ENCODE measurements at places on chromosomes 5 and 9.
A peak's percentile ranks its signal among the peaks of the same experiment; 100 is the strongest.

- DNase-seq, result no peak
These were observed 21.0 kb downstream of the ESM1 start for GRCh38 chr5:54964405-54964804.

DNA sequence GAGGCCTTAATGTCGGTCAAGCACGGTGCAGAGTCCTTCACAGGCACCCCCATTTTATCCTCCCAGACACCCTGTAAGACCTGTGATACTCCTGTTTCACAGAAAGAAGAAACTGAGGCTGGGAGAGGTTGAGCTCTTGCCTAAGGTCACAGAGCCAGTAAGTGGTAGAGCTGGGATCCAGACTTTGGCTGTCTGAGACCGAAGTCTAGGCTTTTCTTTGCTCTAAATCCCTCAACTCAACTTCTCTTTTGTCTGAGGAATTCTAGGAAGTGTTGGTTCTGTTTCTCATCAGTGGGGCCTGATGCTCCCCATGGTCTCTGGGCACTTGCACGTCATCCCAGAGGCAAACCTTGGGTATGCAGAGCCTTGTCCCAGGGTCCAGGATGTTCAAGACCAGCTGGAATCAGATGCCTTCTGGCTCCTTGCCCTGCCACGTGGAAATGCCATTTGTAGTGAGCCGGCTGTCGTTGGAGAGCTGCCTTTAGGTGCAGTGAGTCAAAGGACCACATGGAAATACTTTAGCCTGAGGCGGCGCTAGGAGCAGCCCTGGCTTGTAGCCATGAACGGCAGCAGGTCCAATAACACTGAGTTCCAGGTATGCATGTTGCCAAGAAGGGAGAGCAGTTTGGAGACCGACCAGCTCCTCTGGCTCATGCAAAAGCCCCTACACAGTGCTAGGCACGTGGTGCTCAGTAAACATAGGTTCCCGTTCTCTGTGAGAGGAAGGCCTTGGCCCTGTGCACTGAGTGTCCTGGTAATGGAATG, 9.2 kb downstream of the DCANP1 start:
- DNase-seq, result no peak

- DNase-seq, result no peak
These were observed 16.4 kb downstream of the TARS1 start for GRCh38 chr5:33457126-33457525.

DNA sequence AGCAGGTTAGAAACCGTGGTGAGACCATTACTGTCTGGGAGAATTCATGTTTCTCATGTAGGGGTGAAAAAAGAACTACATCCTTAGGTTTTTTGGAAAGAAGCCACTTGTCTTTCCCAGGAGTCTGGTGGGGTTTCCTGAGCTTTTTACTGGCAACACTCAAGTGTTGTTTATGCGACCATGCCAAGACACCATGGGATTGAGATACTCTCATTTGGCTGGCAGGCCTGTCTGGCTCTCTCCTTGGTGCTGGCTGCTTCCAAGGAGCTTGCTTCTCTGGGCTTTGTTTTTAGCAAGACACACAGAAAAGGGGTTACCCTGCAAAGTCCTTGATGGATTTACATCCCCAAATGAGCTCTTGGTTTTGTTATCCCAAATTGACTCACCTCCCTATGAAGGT, 80.9 kb upstream of the ISL1 start:
- no peak for DNase-seq

DNA sequence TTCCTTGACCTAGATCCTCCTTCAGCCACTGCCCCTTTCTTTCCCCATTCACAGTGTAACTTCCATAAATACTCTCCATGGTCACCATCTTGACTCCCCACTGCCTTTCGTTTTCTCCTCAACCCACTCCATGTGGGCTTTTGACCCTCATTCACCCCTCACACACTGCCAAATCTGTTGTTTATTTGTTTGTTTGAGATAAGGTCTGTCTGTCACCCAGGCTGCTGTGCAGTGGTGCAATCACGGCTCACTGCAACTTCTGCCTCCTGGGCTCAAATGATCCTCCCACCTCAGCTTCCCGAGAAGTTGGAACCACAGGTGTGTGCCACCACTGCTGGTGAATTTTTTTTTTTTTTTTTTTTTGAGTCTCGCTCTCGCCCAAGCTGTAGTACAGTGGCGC, 162.9 kb downstream of the FGF1 start:
- DNase-seq, result no peak

- no peak for DNase-seq
These were observed 152.8 kb upstream of the TAS2R1 start for GRCh38 chr5:9782826-9783560.

DNA sequence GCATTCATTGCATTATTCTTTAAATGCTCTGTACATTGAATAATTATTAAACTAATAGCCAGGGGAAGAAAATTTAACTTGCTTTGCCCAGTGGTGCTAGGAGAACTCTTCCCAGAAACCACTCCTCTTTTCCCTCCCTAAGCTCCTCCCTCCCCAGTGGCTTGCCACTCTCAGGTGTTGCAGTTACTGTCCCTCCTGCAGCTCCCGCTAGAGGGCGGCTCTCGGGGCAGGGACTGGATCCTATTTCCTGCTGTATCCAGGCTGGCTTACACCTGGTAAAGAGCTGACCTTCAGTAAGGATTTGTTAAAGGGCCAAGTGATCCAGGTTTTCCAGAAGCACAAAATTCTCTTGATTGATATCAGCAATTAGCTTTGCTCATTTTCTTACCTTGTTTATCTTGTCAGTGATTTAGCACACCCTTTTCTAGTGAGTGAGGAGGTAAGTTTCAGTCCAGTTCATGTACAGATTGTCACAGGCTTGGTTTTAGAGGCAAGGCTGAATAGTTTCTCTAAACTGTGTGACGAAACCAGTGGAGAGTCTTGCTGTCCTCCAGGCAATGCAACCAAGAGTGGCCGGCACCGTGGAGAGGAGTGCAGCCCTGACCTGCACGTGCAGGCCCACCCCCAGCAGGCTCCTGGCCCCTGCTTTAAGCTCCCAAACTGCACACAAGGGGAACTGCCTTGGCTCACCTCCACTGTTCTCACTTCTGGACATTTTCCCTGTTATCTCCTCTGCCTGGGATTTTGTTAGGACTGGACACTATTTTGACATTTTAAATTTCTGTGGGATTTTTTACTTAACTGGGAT, 423.8 kb downstream of the SPOCK1 start:
- DNase-seq, result no peak

- DNase-seq, result no peak
These were observed 3.1 kb upstream of the AHRR start for GRCh38 chr5:318341-318897.

DNA sequence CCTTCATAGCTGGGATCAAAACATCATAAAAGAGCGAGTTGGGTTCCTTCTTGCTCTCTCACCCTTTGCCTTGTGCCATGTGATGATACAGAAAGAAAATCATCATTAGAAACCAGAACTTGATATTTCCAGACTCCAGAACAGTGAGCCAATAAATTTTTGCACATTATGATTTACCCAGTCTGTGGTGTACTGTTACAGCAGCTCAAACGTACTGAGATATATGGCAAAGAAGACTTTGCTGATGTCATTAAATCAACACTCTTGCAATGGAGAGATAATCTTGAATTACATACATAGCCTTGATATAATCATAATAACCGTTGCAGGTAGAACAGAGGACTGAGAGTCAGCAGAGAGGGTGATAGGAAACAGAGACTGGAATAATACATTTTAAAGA, 1271.6 kb downstream of the CDH12 start:
- DNase-seq, result no peak

DNA sequence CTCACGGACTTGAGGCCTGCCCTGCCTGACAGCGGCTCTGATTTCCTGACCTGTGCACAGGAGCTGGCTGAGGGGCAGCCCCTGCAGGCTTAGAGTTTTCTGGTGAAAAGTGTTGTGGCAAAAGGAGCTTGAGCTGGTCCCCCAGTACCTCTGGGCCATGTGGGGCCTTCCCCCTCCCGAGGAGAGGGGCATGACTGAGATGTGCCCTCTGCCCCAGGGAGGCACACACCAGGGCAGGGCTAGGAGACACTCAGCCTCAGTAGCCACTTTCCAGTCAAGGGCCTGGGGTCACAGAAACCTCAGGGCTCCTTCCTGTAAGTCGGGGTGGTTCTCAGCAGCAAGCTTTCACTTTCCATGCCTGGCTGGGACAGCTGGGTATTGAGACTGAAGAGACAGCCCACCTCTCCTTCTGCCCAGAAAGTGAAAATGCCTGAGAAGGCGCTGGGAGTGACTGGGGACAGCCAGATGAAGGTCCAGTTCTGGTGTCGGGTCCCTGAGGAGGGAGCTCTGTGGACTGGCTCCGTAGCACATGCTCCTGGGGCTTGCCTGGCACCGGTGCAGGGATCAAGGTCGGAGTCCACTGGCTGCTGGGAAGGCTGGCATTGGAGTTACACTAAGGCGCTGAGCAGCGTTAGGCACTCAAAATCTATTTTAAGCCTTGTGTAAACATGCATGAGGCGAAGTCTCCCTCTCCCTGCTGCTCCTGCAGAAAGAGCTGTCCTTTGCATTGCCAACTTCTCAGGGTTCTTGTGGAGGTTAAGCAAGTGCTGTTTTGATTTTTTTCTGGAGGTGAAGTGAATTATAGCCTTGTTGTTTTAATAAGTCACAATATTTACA, 394.9 kb downstream of the GADD45G start:
- DNase-seq, result peak; percentile 29

DNA sequence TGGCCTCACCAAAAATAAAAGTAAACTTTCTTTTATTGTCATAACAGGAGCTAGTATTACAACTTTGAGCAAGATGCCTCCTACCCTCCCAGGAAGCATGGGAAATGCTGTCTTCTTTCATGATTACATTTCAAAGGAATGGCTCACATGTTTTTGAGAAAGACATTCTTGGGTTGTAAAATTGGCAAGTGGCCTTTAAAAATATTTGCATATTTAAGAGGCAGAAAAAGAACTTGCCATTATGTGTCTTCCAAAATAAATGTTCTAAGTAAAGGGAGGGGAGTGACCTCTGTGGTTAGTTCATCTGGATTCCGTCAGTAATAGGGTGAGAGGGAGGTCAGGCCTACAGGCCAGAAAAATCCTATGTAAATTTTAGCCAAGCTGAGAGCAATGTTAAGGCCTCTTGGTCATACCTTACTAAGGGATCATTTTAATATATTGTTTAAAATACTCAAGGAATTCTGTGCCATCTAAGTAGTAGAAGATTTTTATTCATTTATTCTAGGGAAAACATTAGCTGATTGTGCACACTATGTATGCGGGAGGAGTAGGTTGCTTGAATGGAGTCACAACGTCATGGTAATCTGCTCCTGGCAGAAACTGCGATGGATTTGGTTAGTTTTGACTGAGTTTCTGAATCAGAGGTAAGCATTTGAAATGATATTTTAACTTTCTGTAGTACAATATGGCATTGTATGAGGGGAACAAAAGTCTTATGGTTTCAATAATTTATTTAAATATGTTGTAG, 1485.7 kb upstream of the CDH9 start:
- no peak for DNase-seq

DNA sequence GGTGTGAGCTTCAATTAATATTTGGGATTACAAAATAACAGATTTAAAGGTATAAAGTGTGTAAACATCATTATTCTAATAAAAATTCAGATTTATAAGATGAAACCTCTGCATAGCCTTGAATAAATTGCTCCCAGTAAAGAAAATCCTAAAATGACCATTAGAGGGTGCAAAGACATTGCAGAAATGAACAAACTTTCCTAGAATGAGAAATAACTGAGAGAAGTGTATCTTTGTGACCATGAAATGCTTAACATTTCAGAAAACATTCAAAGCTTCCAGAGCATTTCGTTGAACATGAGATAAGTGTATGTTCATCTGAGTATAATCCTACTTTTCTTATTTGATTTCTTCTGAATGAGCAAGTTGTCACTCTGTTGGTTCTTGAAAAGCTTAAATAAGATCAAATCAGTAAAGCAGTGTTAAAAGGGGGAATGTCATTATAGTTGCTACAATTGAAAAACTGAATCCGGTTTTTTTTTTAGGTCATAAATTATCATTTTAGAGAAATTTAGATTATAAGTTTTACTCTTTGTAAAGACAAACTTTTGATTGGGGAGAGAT, 24.7 kb upstream of the NUDT12 start:
- no peak for DNase-seq

GRCh38 chr5:138370537-138370936, 18.1 kb downstream of the KDM3B start:
- no peak for DNase-seq

- no peak for DNase-seq
These were observed 1.5 kb downstream of the KIF12 start for GRCh38 chr9:114097613-114098020.

DNA sequence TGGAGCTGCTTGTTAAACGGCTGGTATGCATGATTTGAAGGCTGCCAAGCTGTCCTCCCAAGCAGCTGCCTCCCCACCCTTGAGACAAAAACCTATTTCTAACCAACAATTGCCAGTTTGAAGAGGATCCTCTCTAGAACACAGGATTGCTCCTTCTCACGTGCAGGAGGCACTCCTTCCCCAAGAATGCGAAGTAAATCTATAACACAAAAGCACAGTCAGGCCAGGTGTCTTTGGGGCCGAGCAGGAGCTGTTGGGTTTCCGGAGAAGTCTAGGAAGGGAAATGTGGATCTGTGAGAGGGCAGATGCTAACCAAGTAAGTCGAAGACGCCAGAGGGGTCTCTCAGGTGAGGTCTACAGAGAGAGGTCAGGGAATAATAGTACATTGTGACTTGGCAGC, 35.4 kb upstream of the GNPDA1 start:
- no peak for DNase-seq

DNA sequence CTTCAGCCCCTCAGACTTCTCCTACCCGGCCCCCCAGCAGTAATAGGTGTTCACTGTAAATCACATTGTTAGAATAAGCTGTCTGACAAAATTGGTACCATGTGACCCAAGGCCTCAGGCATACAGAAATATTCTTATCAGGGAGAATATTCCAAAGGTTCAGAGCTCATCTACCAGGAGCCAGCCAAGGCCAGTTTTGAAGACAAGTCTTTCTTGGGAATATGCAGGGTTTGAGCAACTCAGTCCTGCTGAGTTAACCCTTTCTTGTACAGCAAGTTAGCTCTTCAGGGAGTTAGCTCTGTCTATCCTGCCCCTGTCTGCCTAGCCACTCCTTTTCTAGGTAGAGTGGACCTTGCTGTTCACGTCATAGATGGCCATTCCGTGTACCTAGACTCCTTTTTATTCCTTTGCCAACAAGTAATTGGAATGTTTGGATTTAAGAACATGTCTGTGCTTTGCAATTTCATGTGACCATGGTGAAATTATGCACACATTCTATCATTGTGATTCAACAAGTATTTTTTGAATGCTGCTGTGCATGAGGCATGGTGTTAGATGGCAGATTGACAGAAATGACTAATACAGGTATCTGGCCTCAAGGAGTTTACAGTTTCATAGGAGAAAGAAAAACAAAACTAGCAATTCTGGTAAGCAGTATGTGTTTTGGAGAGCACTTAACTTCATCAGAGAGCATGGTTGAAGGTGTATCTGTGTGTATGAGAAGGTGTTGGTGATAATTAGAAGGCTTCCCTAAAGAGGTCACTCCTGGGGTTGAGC, 22.6 kb downstream of the TGFBR1 start:
- no peak for DNase-seq
